ENCODE measurements at places on chromosomes 5 and 9.

- no peak for DNase-seq
Observed at GRCh38 chr9:104367507-104367906, 136.6 kb upstream of the OR13F1 start.

DNA sequence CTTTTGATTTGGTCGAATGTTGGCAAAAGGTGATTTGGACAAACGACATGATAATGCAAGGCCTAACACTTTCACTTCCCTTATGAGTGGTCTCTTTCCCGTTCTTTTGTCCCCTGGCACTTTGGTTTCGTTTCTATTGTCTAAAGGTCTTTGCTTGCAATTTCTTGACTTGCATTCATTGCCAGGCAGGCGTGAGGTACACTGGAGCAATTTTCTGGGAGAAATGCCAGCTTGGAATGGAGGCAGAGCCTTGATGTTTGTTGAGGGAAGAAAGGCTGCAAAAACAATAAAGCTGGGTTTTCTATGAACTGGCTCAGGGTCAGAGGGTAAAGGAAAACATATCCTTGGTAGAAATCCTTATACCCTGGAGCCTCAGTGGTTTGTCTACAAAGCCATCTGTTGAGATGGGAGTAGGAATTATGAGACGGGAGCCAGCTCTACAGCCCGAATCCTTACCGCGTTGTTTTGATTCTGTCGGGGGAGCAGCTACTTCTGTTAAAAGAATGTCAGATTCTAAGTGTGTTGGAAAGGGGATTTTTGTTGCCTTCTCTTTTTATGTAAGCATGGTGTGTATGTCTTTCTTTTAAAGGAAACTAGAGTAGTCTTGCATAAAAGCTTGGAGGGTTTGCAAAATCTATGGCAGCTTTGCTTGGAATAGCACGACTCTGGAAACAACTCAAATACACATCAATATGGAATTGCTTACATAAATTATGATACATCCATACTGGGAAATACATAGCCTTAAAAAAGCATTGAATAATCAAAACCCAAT is 158.9 kb downstream of the RMI1 start:
- no peak for DNase-seq

GRCh38 chr9:89805571-89806292 is 200.9 kb downstream of the GADD45G start:
- DNase-seq = no peak

- no peak for DNase-seq
Observed at GRCh38 chr5:179768326-179769085, 25.3 kb upstream of the LTC4S start.

DNA sequence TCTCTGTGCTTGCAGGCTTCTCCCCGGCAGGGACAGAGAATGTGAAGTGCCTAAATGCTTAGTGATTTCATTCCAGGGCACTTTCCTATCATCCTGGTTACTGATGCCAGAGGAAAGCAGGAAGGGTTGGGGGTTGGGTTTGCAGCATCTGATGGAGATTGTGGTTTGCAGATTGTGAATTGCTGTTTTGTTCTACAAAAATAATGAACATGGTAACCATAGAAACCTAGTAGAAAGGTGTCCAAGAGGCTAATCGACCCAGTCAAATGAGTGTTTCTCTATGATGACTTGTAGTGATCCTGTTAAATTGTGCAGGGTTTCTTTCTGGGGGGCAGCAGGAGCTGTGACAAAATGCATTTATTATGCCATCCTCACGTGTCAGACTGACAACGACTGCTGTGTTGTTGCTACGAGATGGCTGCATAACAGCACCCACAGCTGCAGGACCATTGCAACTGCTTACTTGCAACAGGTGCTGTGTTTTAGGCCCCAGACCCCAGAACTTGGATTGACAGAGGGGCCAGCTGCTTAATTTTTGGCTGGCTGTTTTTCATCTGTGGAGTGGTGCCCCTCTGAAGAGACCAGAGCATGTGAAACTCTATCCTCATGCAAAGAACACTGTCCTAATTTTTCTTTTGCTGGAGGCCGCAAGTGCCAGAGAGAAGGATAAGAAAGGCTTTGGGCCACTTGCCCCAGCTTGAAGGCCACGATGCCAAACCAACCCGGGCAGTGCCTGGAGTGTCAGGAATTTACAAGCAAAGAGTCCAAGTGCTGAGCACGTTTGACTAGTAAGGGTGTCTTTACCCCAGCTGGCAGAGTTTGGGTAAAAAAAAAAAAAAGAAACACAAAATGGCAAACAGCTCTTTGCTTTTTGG is 397.8 kb downstream of the GADD45G start:
- DNase-seq = no peak

GRCh38 chr5:155085282-155085989 is 71.9 kb downstream of the KIF4B start:
- DNase-seq = no peak

GRCh38 chr5:161412792-161413191 is 133.7 kb downstream of the GABRB2 start:
- no peak for DNase-seq

DNA sequence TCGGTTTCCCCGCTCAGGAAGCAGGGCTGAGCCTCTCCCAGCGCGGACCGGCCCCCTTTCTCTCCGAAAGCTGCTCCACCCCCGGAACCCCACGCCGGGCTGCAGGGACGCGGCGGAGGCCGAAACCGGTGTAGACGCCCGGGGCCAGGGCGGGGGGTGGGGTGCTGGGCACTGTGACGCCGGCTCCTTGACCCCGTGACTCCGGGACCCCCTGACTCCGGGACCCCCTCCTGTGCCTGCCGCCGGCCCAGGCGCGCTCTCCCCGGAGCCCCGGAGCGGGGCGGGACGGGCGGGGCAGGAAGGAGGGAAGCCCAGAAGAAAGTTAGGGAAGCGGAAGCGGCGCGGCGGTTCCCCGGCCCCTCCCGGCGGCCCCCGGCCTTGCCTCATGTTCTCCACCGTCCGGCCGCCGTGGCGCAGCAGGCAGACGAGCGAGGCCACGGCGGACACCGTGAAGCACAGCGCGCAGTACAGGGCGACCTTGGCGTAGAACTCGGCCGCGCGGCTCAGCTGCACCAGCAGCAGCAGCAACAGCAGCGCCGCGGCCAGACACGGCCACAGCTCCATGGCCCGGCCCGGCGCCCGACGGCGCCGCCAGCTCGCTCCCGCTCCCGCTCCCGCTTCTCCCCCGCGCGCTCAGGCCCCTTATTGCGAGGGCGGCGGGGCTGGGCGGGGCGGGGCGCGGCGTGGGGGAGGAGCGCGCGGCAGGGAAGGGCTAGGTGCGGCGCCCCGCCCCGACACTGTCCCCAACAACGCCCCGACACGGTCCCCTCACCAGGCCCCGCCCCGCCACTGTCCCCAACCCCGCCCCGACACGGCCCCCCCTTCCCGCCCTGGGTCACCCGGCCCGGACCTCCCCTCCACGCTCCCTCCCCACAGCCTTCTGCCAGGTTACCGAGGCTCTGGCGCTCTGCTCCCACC is at the start of gene AGPAT2:
AGPAT2 (minus strand) TSS at position 664 of the 918 bp plus-strand sequence; CDS start at position 564, 100 bp downstream.
- DNase-seq = peak; percentile 40

DNA sequence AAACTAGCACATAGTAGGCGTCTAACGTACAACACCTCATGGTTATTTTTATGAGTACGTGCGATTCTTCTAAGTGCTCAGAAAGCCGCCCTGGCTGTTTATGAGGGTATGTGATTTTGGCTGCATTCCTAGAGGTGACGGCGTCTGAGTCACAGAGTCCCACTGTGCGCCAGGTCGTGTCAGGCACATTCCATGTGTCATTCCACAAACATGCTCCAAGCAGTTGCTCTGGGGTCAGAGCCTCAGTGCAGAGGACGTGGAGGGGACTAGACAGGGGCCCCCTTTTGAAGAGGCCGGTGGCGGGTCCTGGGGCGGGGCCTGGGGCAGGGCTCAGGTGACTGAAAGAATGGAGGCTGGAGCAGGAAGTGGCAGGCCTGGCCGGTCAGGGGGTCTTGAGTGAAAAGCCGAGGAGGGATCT is 51.9 kb downstream of the NEK6 start:
- no peak for DNase-seq

- DNase-seq = no peak
Observed at GRCh38 chr9:135248111-135248510, 160.6 kb downstream of the OLFM1 start.

GRCh38 chr5:95713960-95714710 is 17.0 kb upstream of the RHOBTB3 start:
- no peak for DNase-seq

GRCh38 chr9:137620581-137620980 is 1.8 kb downstream of the EHMT1 start:
- no peak for DNase-seq

- no peak for DNase-seq
Observed at GRCh38 chr5:25150819-25151218, 506.0 kb upstream of the CDH10 start.

- DNase-seq = no peak
Observed at GRCh38 chr9:83472221-83472665, 66.0 kb downstream of the FRMD3 start.

- no peak for DNase-seq
Observed at GRCh38 chr9:97806721-97807120, 46.3 kb upstream of the FOXE1 start.

DNA sequence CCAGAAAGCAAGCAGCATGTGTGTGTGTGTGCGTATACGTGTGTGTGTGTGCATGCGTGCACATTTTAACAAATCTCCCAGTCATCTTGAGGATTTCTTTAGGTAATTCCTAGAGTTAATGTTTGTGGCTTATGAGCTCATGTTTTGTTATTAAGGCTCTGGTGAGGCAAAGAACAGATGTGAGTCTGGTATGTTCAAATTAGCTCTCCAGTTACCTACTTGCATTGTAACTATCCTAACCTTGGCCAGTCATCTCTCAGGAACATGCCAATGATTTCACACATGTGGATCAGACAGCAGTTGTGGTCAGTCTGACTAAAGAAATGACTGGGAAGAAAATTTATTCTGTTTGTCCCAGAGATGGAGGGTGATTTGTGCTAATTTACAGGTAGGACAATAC is 163.1 kb downstream of the IZUMO3 start:
- DNase-seq = no peak

GRCh38 chr5:113205323-113205722 is 228.7 kb downstream of the DCP2 start:
- DNase-seq = no peak

GRCh38 chr5:117945258-117945657 is 1043.1 kb downstream of the DTWD2 start:
- no peak for DNase-seq

DNA sequence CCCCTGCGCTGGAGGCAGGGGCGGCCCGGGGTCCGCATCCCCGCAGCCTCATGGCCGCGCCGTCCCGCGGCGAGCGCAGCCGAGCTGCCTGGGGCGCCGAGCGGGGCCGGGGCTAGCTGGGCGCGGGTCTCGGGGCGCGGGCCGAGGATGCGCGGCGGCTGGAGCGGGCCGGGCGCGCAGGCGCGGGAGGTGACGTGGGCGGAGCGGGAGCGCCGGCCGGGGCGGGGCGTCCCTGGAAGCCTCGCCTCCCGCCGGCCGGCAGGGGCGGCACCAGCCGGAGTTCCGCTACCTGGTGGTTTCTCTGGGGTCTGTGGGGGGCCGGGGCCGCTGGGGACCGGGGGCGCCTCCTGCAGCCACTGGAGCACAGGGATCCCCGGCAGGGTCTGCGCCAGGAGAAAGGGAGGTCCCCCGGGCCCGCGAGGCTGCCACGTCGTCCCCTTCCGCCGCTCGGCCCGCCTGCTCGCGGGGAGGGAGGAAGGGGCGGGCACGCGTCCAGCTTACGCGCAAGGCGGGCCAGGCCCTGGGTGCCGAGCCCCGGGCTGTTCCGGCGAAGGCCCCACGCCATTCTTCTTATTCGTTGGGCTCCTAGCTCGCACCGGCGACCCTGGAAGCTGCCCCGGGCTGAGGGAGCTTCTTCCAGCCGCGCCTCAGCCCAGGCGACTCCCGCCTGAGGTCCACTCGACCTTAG is at the start of gene LPCAT1:
LPCAT1 (minus strand) TSS at position 168 of the 688 bp plus-strand sequence; CDS start at position 52, 116 bp downstream.
- DNase-seq = peak; percentile 74

DNA sequence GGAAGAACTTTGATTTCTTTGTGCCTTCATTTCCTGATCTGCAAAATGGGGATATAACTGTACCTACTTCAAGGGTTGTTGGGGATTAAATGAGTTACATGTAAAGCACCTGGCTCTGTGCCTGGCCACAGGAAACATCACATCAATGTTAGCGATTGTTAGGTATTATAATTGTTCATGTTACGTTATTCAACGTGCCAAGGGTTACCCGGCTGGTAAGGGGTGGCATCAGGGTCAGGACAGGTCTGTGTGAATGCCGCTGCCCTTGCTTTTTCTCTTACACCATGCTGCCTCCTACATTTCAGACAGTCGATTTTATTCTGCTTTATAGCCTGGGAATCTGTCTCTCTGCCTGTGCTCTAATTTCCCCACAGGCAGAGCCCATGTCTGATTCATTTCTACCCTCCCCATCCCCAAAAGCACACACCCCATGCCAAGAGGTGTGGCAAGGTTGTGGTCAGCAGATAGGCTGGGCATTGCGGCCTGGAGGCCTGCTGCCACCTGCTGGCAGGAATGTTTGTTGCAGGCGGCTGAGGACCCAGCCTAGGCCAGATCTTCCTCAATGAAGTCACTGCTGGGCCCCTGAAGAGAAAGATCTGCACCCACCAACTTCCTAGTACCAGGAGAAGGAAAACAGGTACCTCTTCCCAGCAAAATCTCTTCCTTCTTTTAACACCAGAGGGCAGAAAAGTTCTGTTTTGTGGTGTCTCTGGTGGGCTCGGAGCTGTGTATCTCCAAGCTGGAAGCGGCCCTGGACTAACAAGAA is 5.3 kb downstream of the ANKS6 start:
- DNase-seq = peak; percentile 44

GRCh38 chr9:126113756-126114408 is 212.7 kb upstream of the MVB12B start:
- DNase-seq = no peak

GRCh38 chr9:88922091-88922490 is 69.2 kb upstream of the S1PR3 start:
- no peak for DNase-seq

- no peak for DNase-seq
Observed at GRCh38 chr9:105401651-105402050, 46.2 kb upstream of the FSD1L start.

DNA sequence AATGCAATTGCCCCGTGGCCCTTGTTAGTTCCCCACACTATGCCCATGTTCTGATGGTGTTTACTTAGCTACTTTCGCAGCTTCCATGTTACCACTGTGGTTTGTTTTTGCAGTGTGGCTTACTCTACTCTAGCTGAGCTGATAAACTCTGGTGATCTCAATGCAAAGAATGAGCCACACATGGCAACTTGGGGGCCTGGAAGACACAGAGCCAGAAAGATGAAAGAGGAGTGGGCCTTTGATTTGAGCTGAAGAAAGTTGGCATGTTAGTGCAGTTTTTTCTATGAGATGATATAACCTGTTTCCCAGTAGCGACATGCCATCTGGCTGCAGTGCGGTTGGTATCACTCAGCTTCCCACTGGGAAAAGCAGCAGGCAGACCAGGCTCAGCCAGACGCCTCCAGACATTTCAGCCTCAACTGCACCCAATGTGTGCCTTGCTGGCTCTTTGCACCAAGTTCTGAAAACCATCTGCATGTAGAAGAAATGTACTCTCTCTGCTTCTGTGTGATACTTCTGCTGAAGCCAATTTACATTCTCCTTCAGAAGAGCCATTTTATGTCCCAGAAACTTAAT is 329.4 kb downstream of the ARHGEF28 start:
- no peak for DNase-seq

Data from activated T-helper 1 cell treated with anti-CD3 and anti-CD28 coated beads, Interleukin-12 subunit alpha, Interleukin-12 subunit beta, Interleukin-2, Interleukin-4 antibody, amounts not matched to agents 30 ng/mL and 10 ng/mL and 1 ng/mL, durations not matched to agents 14 hours and 24 hours and 36 hours (primary cell).